GM12891 (cell line): ENCODE measurements at places on chromosomes 6 and 20.

GRCh38 chr6:82702574-82702973 is 339.0 kb downstream of the TPBG start:
- DNase-seq, result no peak

- DNase-seq, result no peak
Observed at GRCh38 chr6:125273251-125273650, 28.5 kb downstream of the HDDC2 start.

GRCh38 chr6:7419065-7419464 is 29.5 kb downstream of the RIOK1 start:
- DNase-seq, result no peak

GRCh38 chr6:126341126-126341525 is 1.2 kb downstream of the CENPW start:
- no peak for DNase-seq

DNA sequence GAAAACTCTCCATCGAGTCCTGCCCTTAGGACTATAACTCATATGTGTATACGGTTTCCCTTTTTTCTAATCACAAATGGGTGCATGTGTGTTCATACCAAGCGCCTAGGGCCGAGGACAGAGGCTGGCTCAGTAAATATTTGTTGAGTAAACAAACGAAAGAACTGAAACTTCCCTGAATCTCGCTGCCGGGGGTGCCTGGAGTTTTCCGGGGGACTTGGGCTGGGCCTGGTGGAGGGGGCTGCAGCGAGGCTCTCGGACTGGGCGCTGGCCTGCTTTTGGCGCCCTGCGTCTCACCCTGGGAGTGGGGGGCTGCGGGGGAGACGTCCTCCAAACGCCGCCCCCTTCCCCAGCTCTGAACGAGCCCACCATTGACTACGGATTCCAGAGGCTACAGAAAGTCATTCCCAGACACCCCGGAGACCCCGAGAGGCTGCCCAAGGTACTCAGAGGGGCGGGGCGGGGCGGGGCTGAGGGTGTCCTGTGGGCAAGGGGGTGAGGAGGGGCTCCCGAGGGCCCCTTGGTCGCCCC is 49.0 kb downstream of the CPXM1 start:
- DNase-seq, result no peak

GRCh38 chr6:122571888-122572287 is 38.3 kb upstream of the PKIB start:
- no peak for DNase-seq
